NCI-H446 treated with DMSO at 0.1 percent for 48 hours (cell line): ENCODE measurements at places on chromosomes 1 and 21.

DNA sequence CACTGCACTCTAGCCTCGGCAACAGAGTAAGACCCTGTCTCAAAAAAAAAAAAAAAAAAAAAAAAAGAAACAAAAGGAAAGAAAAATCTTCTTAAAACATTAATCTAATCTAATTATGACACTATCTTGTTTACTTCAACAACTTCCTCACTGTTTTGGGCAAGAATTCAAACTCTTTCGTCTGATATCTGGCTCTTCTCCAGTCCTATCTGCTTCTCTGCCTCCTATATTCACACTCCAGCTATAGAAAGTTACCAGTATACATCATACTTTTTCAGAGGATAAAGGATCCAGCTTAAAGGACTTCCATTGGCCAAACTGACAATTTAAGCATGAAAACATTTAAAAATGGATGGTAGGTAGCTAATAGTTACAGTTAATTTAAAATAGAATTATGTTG is 47.3 kb downstream of the EIF2B3 start:
- no peak for DNase-seq

- DNase-seq = peak; percentile 66
These were observed at the start of gene SAMD11 for GRCh38 chr1:923131-923990. Gene SAMD11 (plus strand): TSS chr1:923923. CDS start chr1:924432, 509 bp downstream.

DNA sequence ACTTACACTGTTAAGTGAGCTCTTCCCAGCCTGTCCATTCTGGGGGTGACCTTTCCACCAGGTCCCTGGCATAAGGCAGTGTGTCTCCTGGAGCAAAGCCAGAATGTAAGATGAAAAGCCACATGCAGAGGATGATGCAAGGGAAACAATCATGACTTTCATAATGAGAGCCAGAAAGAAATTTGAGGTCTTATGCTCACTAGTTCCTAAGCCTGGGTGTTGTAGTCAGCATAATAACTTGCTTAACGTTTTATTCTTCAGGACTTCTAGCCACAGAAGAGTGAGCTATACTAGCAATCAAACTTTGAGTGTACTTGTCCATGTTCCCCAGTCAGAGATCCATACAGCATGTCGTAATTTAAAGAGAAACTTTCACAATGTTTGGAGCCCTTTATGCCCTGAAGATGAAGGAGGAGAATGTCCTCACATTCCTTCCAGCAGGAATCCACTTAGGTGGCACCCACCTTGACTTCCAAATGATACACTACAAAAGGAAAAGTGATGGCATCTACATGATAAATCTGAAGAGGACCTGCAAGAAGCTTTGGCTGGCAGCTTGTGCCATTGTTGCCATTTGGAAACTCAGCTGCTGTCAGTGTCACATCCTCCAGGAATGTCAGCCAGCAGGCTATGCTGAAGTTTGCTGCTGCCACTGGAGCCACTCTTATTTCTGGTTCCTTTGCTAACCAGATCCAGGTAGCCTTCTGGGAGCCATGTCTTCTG is 60.5 kb upstream of the FOXD3 start:
- no peak for DNase-seq

DNA sequence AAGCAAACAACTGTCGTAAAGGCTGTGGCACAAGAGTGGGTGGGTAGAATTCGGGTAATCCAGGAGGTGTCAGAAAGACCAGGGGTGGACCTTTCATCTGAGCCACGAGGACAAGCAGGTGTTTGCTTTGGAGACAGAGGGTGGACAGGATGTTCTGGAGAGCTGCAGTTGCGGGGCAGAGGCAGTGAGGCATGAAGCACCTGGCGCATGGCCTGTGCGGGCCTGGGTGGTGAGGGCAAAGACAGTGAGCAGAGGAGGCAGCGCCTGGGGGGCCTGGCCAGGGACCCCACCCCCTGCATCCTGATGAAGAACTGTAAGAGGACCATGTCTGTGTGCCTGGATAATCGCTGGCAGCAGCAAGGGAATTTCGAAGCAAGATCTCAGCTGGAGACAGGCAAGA is 24.9 kb downstream of the KIF26B start:
- no peak for DNase-seq

GRCh38 chr1:226034482-226034881 is 28.0 kb upstream of the H3-3A start:
- DNase-seq = peak; percentile 91

DNA sequence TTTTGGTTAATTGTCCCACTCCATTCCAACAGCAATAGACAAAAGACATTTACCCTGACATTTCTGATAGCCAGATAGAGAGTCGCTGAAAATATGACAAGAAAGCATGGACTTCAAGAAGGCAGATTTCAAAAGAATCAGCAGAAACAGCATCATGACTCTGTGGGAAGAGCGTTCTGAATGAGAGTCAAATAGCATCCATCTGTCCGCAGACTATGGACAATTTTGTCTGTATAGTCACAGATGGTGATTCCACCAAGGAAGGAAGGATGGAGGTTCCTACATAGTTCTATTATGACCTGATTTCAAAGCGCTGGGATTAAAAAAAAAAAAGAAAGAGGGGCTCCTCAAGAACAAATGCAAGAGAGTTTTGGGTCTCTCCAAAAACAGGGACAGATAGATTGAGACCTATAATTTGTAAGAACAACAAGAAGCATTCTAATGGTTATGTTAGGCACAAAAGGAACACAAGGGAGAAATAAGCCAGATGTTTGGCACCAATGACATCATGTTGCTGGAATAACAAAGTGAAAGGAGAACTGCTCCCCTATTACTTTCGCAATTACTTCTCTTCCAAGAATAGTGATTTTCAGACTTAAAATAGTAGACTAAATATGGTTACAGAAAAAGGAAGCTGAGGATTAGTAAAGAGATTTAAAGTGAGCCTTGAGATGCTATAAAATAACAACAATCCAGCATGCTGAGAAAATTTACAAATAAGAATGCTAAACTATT is 28.5 kb downstream of the NIBAN1 start:
- DNase-seq = peak; percentile 52

DNA sequence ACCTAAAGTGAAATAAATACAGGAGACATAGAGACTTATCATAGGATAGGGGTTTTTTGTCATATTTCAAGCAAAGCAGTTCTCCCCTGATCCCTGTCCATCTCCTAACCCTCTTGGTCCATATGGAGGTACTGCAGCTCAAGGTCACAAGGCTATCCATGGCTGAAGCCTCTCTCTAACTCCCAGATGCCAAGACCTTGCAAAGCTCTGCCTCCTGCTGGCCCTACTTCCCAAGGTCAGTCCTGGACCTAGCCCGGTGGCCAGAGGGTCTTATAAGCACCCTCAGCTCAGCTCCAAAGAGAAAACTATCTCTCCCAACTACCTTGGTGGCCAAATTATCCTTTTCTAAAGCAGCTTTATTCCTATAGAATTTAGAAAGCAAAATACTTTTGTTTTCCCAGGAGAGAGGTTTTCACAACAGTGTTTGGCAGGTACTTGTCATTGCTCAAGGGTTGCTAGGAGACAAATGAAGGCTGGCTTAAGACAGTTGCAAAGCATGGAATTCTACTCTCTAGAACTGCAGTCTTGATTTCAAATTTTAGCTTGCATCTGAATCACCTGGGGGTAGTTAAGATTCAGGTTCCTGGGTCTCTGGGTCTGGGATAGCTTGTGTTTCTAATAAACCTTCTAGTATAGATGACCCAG is 121.5 kb downstream of the XCL2 start:
- no peak for DNase-seq

DNA sequence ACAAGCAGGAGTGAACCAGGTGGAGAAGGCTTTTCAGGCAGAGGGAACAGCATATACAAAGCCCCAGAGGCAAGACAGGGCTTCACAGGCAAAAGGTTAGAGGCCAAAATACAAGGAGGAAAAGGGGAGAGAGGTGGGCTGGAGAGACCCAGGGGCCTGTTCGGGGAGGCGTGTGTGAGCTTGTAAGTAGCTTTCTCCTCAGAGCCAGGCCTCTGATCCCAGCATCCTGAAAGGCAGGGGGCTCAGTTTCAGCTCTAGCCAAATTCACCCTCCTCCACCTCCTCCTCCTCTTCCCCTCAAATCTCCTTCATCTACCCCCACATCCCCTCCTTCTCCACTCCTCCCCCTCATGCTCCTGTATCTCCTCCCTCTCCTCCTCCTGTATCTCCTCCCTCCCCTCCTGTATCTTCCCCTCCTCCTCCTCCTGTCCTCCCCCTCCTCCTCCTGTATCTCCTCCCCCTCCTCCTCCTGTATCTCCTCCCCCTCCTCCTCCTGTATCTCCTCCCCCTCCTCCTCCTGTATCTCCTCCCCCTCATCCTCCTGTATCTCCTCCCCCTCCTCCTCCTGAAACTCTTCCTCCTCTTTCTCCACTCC is 148.6 kb downstream of the ST6GALNAC5 start:
- DNase-seq = no peak

DNA sequence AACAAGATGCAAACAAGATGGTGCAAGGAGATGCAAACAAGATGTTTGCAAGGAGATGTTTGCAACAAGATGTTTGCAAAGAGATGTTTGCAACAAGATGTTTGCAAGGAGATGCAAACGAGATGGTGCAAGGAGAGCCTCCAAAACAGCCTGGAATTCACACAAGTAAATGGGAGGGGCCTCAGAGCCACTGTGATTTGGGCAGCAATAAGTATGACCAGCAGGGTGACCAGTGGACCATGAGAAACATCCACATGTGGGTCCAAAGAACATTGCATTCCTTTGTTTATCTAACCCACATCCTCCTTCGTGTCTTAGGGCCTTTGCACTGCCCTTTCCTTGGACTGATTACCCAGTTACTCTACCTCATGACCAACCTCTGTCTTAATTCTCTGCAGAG is 162.9 kb downstream of the PLPP3 start:
- no peak for DNase-seq

DNA sequence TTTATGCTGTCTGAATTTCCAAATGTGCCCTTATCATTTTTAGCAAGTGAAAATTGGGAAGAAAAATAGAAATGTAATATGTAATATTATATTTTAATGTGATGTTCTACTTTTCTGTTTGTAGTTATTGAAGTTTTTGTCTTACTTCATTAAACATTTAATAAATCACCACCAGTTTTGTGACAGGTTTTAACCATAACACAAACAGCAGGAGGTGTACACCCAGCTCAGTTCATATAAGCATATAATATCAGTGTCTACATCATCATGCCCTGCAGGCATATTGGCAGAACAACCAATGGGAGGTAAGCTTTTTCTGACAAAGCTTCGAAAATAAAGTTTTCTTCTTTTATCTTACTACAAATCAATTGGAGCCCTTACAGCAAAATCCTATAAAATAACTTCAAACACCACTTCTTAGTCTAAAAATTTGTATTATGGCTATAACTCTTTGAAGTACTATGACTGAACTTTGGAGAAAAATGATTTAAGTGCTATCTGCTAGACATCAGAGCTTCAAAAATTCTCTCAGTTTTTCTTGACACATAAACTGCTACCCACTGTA is 236.7 kb downstream of the BARHL2 start:
- no peak for DNase-seq

DNA sequence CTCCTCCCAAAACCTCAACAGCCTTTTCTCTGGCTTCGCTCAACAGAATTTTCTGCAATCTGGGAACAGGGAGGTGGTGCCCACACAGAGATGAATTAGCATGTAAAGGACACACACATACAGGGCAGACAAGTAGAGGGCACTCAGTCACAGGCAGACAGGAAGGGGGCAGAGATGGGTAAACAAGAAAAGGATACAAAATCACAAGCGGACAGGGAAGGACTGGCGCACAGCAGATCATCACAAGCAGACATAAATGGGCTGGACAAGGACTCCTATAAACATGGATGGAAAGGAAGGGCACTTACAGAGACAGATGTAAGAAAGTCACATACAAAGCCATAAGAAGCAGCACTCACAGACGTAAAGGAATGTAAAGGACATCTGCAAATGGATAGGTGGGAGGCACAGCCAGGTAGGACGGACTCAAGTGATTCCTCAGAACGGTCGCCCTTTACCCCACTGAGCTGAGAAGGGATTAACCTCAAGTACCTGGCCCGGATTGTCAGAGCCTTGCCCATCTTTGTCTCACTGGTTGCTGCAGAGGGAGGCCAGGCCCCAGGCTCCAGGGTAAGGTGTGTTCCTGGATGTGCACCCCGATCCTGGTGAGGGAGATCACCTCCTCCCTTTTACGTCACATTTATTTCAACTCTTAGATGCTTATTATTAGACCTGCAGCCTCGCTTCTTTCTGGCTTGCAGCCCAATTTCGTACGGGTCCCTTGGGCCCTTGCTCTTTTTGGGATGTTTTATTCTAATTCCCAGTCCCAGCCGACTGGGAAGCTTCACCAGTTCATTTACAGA is 836 bp upstream of the PRCC start:
- no peak for DNase-seq

DNA sequence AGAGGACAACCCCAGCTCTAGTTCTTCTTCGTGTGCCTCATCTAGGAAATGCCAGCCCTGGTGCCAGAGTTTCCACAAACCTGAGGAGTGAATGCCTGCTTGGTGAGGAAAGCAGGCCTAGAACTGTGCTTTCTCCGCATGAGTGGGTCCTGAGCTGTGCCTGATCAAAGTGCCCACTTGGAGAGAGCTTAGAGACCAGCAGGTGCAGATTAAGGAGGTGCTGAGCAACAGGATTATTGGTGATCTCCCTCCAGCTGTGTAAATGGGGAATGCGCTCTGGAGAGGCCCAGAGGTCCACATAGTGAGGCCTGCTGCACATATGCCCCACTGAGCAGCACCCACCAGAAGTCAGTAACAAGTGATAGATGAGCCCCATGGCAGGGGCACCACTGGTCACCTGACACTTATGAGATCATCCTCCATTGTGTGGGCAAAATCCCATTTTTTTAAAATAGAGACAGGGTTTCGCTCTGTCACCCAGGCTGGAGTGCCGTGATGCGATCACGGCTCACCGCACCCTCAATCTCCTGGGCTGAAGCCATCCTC is 127.2 kb upstream of the ZC3H12A start:
- no peak for DNase-seq

- no peak for DNase-seq
These were observed 47.1 kb downstream of the C8A start for GRCh38 chr1:56901716-56902115.

DNA sequence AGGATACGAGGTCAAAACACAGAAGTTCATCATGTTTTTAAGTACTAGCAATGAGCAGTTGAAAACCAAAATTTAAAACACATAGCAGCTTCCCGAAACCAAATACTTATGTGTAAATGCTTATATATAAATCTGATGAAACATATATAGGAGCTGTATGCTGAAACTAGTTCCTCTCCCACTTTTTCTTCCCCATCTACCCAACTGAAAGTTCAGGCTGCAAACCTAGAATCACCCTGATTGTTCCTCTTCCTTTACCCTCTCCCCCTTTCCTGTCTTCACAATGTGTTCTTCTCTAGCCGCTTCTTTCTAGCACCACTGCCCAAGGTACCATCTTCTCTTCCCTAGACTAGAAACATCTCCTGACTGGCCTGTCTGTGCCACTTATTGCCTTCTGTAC is 90.6 kb downstream of the ST3GAL3 start:
- DNase-seq = no peak

- DNase-seq = no peak
These were observed 235.3 kb upstream of the KCNK2 start for GRCh38 chr1:214847071-214847810.

GRCh38 chr1:91792489-91793071 is 93.4 kb downstream of the TGFBR3 start:
- no peak for DNase-seq

- no peak for DNase-seq
These were observed 77.4 kb downstream of the RERE start for GRCh38 chr1:8740034-8740449.

- DNase-seq = no peak
These were observed 8.6 kb upstream of the SPSB1 start for GRCh38 chr1:9284061-9284460.

- DNase-seq = no peak
These were observed 59.9 kb downstream of the LRRC8C start for GRCh38 chr1:89692601-89693521.

- DNase-seq = peak; percentile 97
These were observed 22.3 kb upstream of the PTGFR start for GRCh38 chr1:78468521-78468920.

GRCh38 chr1:227170361-227171166 is 147.7 kb downstream of the CDC42BPA start:
- no peak for DNase-seq
